Mesendoderm (in vitro differentiated cells): ENCODE measurements at places on chromosomes 13 and 19.

DNA sequence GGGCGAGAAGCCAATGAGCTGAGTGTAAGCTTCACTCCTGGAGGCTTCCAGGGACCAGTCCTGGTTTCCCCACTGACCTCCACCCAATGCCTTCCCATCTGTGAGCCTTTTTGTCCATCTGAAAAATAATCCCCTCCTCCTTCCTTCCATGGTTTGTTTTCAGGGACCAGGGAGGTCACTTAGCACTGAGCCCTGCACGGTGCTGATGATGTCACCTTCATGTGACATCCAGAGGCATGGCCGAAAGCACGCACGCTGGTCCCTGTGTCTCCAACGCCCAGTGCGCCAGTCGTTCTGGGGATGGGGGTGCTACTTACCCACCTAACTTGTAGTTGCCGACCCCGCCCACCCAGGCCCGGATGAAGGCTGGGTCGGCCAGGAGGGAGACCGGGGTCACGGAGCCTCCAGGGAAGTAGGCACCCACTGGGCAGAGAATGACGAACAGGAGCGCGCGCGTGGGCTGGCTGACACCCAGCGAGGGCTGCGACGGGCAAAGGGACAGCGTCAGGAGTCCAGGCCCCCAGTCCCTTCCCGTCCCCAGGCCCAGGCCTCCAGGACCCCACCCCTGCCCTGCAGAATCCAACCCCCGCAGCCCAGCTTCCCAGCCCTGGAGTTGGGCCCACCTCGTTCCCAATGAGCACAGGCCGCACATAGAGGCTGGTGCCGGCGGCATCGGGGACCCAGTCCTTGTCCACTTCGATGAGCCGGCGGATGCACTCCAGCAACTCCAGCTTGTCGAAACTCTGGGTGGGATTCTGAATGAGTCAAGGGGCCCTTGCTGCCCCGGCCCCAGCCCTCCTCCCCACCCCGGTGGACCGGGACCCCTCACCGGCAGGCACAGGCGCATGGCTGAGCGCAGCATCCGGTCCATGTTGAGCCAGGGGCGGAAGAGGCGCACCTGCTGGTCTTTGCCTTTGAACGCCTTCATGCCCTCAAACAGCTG lies 11.2 kb downstream of the BCAT2 start:
- no peak for DNase-seq

- peak; percentile 97 for DNase-seq
Observed at GRCh38 chr19:56477429-56478338, 539 bp upstream of the ZNF667 start.

- peak; percentile 73 for DNase-seq
Observed at GRCh38 chr13:108154421-108154858, 60.9 kb downstream of the LIG4 start.

- peak; percentile 24 for DNase-seq
Observed at GRCh38 chr13:71240911-71241310, 626.1 kb downstream of the DACH1 start.

- DNase-seq = no peak
Observed at GRCh38 chr19:38707512-38708114, 36.7 kb downstream of the CAPN12 start.

DNA sequence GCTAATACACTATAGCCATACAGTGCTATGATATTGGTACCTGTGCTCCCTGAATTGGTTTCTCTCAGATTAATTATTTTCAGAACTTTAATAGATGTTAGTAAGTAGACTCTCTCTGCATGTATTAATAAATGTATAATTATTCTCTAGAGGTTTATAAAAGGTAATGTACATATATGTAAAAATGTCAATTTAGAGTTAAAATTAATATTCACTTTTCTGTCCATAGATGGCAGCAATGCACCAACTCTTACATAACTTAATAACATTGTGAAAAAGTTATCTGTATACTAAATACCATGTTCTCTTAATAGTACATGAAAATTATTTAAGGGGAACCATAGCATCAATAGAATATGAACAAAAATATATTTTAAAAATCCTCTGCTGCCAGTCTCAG lies 515.0 kb upstream of the KLHL1 start:
- DNase-seq = no peak

DNA sequence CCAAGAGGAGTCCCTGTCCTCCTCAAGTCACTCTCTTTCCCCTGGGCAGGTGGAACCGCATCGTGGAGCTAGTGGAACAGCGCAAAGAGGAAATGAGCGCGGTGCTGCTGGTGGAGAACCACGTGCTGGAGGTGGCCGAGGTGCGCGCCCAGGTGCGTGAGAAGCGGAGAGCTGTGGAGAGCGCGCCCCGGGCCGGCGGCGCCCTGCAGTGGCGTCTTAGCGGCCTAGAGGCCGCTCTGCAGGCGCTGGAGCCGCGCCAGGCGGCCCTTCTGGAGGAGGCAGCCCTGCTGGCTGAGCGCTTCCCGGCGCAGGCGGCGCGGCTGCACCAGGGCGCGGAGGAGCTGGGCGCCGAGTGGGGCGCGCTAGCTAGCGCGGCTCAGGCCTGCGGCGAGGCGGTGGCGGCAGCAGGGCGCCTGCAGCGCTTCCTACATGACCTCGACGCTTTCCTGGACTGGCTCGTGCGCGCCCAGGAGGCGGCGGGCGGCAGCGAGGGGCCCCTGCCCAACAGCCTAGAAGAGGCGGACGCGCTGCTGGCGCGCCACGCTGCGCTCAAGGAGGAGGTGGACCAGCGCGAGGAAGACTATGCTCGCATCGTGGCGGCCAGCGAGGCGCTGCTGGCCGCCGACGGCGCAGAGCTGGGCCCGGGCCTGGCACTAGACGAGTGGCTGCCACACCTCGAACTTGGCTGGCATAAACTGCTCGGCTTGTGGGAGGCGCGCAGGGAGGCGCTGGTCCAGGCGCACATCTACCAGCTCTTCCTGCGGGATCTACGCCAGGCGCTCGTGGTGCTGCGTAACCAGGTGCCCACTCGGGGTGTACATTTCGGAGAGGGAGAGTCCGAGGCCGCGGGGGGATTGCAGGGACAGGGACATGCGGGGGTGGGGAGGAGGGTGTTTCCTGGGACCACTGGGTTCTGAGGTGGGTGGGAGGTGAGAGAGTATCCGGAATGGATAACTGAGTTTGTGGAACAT lies 52.8 kb downstream of the SPTBN4 start:
- DNase-seq = peak; percentile 69

GRCh38 chr19:46353730-46354528 lies 7.0 kb downstream of the PPP5C start:
- no peak for DNase-seq

- DNase-seq = peak; percentile 37
Observed at GRCh38 chr19:48573163-48573505, 21.2 kb downstream of the SULT2B1 start.

GRCh38 chr13:113598081-113598410 lies 13.5 kb downstream of the TFDP1 start:
- DNase-seq = no peak

GRCh38 chr13:41352935-41353840 lies 42.1 kb downstream of the NAA16 start:
- DNase-seq = peak; percentile 79

- peak; percentile 37 for DNase-seq
Observed at GRCh38 chr13:42354241-42355091, 82.5 kb downstream of the AKAP11 start.

DNA sequence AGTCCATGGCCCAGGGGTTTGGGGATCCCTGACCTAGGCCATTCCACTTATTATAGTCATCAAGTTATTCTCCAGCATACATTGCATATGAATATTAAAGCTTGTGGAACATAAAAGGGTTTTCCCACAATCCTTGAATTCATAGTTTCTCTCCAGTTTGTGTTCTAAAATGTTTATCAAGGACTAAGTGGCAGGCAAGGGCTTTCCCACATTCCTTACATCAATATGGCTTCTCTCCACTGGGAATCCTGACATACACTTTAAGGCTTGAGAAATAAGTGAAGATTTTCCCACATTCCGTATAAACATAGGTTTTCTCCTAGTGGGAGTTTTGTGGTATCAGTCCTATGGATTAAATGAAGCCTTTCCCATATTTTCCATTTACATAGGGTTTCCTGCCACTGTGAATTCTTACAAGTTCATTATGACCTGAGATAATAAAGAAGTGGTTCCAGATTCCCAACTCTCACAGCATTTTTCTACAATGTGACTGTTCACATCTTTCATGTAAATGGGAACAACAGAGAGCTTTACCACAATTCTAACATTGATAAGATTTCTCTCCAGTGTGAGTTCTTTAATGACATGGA lies 14.5 kb downstream of the ZNF426 start:
- DNase-seq = peak; percentile 26

- no peak for DNase-seq
Observed at GRCh38 chr13:97191615-97192014, 30.5 kb upstream of the MBNL2 start.

GRCh38 chr19:18840288-18841267 lies 8.8 kb downstream of the UPF1 start:
- no peak for DNase-seq

DNA sequence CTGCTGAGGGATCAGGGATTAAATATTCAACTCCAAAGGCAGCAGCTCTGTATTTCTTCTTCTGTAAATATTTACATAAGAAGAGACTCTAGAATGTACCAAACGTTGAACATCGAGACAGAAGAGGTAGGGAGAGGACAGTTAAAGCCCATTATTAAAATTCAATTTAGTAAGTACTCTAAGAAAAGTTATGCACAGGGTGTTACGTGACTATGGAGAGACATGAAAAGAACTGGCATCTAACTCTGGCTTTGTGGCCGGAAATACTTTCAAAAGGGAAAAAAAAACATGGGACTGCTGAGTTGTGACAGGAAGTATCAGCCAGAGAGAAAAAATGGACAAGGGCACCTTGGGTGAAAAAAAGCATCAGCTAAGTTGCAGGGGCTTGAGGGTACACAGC lies 36.7 kb downstream of the LNX2 start:
- DNase-seq = no peak

- DNase-seq = no peak
Observed at GRCh38 chr19:45331411-45331810, 8.7 kb upstream of the CKM start.

GRCh38 chr13:98221234-98221633 lies 44.2 kb upstream of the RNF113B start:
- DNase-seq = no peak

DNA sequence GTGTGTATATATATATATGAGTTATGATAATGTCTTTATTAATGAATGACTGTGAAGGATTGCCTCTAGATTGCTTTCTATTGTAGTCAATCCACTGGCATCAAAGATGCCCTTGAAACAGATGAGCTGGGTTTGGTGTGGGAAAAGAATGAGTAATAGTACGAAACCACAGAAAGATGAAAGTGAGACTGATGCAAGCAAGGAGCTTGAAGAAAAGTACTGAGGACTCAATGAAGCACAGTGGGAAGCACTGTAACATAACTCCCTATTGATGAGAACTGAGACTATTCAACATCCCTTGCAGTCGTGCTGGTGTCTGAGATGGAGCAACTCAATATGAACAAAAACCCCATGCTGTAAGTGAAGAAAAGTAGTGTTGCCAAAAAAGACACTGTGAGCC lies 1794.2 kb downstream of the SLITRK5 start:
- no peak for DNase-seq

- peak; percentile 10 for DNase-seq
Observed at GRCh38 chr19:6861683-6862286, 25.6 kb upstream of the ADGRE1 start.

GRCh38 chr13:46951516-46951915 lies 54.7 kb upstream of the HTR2A start:
- DNase-seq = no peak

DNA sequence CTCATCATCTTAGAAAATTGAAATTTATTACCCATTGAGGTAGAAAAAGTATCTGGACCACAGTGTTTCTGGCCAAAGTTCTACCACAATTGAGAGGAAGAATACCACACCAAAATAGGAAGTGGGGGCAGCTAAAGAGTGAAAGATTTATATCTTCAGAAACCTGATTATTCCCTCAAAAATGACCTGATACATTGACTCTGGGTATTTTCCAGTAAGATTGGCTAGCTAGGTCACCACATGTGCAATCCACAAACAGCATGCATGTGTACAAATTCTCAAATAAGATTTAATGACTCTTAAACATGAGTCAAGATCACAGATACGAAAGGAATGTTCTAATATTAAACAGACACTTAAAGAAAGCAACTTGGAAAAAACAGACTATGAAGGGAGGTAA lies 1516.2 kb upstream of the PCDH20 start:
- no peak for DNase-seq

- peak; percentile 73 for DNase-seq
Observed at GRCh38 chr13:93552596-93552995, 326.0 kb downstream of the GPC6 start.
